RWPE1 (cell line): ENCODE measurements at places on chromosomes 2 and 18.

GRCh38 chr2:227407591-227408151 lies 19.9 kb upstream of the SCYGR1 start:
- peak; percentile 68 for DNase-seq

- DNase-seq: no peak
Measured at GRCh38 chr2:177602611-177603164, 210.1 kb downstream of the AGPS start.

DNA sequence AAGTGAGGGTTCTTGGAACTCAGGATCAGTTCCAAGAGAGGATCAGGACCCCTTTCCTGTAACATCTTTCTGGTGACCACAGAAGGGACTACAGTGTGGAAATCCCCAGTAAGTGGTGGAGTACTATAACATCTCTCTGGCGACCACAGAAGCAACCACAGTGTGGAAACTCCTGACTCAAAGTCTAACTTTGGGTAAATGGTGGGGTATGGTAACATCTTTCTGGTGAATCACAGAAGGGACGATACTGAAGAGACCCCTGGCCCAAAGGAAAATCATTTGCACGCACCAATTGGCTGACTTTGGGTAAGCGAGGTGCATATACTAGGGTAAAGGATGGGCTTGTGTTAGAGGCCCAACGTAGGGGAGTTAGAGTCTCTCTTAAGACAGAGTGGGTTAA lies 56.3 kb upstream of the GULP1 start:
- no peak for DNase-seq

GRCh38 chr2:239950144-239951128 lies 74.7 kb downstream of the NDUFA10 start:
- DNase-seq: no peak

GRCh38 chr2:149738767-149739166 lies 151.2 kb upstream of the MMADHC start:
- DNase-seq: no peak

DNA sequence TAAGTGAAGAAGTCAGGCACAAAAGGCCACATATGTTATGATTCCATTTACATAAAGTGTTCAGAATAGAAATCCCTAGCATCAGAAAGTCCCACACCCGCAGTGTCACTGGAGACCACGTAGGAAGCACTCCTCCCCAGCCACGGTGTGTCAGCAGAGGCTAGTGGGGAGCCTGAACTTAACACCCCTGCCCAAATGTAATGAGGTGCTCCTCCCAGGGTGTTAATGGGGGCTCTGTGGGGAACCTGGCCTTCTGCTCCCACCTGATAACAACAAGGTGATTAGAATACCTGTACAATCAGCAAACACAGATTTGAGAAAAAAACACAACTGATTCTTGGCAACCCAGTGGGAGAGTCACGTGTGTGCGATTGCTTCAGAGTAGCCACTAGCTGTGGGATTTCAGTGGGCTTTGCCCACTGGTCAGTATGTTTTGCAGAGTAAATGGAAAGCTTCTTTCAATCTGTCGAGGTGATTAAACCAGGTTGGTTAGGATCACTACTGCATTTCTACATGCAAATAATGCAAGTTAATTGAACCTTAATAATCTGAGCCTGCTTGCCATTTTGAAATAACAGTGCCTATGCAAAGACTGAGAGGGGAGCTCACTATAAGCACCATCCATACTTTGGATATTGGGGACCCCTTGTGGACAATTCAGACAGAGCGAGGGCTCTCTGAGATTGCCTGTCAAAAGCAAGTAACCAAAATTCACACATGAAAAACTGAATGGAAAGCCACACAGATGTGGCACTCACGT lies 20.6 kb upstream of the ATRAID start:
- peak; percentile 57 for DNase-seq

- DNase-seq: no peak
Measured at GRCh38 chr2:236986524-236987330, 99.0 kb upstream of the COPS8 start.

GRCh38 chr2:239876948-239877289 lies 148.2 kb downstream of the NDUFA10 start:
- no peak for DNase-seq

DNA sequence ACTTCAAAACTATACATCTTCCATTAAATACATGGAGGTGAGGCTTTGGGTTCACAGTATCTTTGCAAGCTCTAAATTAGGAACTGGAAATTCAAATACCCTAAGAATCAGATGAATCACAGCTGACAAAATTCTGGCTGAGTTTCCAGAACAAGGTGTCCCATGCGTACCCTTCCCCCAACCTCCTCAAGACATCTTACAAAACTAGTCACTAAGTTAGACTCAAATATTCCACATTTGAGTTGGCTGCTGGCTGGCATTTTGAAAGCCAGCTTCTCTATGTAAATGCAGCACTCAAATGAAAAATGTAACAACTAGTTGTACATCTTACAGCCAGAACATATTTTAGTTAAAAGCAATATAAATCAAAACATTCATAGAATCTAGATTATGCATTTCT lies 131.0 kb upstream of the ARL5A start:
- DNase-seq: no peak

- DNase-seq: no peak
Measured at GRCh38 chr2:67613227-67613626, 216.1 kb downstream of the ETAA1 start.

GRCh38 chr2:85506768-85507181 lies 32.2 kb upstream of the MAT2A start:
- no peak for DNase-seq

DNA sequence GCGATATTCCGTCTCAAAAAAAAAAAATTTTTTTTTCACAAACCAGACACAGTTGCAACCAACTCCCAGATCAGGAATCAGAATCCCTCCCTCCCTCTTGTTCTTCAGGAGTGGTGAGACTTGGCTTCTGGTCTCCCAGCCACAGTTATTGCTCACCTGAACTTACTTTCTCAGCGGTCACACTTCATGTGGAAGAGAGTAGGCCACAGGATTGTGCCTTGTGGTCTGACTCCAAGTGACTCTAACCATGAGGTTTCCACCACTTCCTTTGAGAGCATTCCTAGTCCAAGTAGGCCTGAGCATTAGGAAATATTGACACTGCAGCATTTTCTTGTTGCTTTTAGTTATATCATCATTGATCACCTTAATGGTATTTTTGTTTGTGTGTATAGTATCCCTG lies 12.1 kb downstream of the FMNL2 start:
- no peak for DNase-seq

DNA sequence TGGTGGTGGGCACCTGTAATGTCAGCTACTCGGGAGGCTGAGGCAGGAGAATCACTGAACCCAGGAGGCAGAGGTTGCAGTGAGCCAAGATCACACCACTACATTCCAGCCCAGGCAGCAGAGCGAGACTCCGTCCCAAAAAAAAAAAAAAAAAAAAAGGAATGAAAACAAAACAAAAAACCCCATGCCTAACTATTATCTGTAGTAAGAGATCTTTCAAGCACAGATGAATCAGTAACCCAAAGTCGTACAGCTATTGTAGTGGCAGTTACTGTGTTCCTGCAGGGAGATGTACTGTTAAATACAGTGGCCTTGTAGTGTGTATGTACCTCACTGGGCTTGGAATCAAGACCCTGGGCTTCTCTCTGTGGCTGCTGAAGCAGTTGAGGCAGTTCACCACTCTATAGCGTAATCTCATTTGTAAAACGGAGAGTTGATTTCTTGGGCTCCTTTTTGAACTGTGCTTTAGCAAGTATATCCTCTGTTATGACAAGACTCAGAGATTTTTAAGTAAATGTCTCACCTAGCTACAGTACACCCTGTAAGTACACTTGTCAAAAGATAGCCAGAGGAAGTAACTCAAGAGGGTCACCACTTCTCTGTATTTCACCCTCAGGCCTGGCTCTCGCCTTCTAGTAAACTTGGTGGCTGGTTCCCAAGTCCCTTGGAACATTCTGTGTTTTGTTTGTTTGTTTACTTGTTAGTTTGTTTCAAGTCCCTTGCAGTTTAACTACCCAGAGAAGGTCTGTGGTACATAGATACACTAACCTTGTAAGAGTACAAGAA lies 109.6 kb upstream of the FOSL2 start:
- DNase-seq: no peak

- no peak for DNase-seq
Measured at GRCh38 chr2:118632921-118633320, 214.5 kb downstream of the EN1 start.

DNA sequence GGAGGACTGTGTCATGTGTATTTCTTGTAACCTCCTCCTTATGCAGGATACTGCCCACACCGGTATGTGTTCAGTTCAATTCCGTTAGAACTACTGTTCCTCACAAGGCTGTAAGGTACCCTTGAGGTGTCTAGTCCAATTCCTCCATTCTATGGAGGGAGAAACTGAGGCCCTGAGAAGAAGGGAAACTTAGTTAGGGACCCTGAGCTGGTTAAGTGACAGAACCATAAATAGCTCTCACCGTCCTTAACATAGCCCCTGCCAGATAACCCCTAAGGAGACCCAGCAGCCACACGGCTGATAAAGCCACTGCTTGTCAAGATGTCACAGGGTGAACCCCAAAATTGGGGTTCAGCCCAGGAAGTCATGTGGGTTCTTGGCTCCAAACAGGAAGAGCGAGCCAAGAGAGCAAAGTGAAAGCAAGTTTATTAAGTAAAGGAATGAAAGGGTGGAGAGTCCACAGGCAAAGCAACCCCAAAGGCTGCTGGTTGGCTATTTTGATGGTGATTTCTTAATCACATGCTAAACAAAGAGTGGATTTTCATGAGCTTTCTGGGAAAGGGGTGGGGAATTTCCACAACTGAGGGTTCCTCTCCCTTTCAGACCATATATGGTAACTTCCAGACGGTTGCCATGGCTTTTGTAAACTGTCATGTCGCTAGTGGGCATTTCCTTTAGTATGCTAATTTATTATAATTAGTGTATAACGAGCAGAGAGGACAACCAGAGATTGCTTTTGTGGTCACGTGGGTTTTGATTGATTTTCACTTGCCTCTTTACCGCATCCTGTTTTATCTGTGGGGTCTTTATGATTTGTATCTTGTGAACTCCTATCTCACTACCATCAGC lies 83.4 kb upstream of the RTN4 start:
- DNase-seq: no peak

GRCh38 chr2:212409560-212409959 lies 129.0 kb downstream of the ERBB4 start:
- DNase-seq: no peak

GRCh38 chr2:194822097-194822496 lies 834.9 kb upstream of the SLC39A10 start:
- no peak for DNase-seq

- DNase-seq: no peak
Measured at GRCh38 chr2:201986463-201986735, 47.3 kb upstream of the FZD7 start.

DNA sequence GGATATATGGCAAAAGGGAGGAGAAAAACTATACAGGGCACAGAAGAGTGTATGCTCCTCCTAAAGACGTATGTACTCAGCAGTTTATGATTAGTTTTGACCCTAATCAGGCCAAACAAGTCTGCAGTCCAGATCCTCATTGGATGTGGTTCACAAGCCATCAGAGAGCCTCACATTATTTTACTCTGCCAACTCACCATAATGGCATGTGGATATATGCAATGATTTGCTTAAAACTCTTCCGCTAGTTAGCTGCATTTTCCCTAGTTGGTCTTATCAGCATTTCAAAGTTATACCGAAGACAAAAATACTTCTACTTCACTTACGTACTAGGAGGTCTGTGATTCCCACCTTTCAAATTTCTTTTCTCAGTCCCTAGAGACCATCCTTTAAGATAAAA lies 198.4 kb downstream of the CMPK2 start:
- no peak for DNase-seq

- DNase-seq: no peak
Measured at GRCh38 chr2:106353676-106354075, 114.5 kb downstream of the RGPD3 start.

GRCh38 chr2:11616097-11616687 lies 53.8 kb downstream of the NTSR2 start:
- DNase-seq: no peak

GRCh38 chr2:38421274-38422056 lies 44.4 kb upstream of the ATL2 start:
- DNase-seq: no peak

DNA sequence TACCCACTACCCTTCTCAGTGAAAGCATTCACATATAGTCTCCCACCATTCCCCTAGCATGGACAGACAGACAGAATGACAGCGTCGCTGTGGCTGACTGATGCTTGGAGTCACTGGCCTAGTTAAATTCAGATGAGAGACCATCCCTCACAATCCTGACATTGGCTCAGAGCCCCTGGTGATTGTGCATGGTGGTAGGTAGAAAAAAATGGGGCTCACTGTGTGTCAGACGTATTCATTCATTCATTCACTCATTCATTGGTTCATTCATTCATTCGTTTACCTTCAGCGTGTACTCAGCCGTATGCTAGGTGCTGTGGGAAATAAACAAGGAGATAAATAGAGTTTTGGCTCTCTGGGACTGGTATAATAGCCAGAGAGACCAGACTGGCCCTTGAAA lies 94.8 kb upstream of the STPG4 start:
- DNase-seq: no peak

- no peak for DNase-seq
Measured at GRCh38 chr2:184294831-184295230, 303.5 kb upstream of the ZNF804A start.

GRCh38 chr2:74876081-74876886 lies 42.4 kb downstream of the HK2 start:
- DNase-seq: peak; percentile 57

DNA sequence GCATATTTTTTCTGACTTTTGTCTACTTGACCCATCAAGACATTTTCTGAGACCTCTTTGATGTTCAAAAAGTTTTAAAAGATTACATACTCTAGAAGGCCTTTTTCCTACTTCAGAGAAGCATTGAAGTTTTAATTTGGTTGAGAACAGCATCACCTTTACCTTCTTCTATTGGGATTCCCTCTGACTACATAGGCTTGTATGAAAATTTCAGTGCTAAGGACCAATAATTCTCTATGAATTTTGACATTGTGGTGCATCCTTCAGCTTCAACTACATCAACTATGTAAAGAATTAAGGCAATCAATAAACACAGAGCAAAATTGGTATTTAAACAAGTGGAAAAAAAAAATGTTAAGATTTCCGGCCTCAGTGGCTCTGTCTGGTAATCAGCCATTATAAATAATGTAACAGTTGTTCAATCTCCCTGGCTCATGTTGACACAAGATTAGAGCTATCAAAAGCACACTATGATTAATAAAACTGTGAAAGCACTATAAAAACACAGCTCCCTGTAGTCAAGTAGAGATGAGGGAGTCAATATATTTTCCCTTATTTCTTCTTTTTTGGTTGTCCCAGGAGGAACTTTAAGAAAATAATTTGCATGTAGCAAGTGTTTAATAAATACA lies 627.0 kb upstream of the SYT4 start:
- no peak for DNase-seq
